ENCODE measurements at places on chromosomes 1 and 21. TPM values are rescaled to one million over a fixed set of nuclear protein-coding genes. Genes with fewer than 3 reads are reported as not detected.

The SV2A gene
- 1.0 TPM for total RNA-seq

The MEX3A gene
- 0.15 TPM for total RNA-seq

The MTARC1 gene
- total RNA-seq = 4.0 TPM

The GBP6 gene
- total RNA-seq = 0.19 TPM

The CD101 gene
- 0.11 TPM for total RNA-seq

The DNAJC28 gene
- total RNA-seq = 3.0 TPM

The HAX1 gene
- total RNA-seq = 168 TPM

The EDARADD gene
- total RNA-seq = 0.63 TPM

- DNase-seq = no peak
Measured at GRCh38 chr1:165861911-165862310, 34.5 kb downstream of the UCK2 start.

GRCh38 chr21:42175110-42175710 is 43.7 kb upstream of the ABCG1 start:
- peak; percentile 18 for DNase-seq

- DNase-seq = no peak
Measured at GRCh38 chr21:26715878-26716506, 129.2 kb downstream of the ADAMTS1 start.

DNA sequence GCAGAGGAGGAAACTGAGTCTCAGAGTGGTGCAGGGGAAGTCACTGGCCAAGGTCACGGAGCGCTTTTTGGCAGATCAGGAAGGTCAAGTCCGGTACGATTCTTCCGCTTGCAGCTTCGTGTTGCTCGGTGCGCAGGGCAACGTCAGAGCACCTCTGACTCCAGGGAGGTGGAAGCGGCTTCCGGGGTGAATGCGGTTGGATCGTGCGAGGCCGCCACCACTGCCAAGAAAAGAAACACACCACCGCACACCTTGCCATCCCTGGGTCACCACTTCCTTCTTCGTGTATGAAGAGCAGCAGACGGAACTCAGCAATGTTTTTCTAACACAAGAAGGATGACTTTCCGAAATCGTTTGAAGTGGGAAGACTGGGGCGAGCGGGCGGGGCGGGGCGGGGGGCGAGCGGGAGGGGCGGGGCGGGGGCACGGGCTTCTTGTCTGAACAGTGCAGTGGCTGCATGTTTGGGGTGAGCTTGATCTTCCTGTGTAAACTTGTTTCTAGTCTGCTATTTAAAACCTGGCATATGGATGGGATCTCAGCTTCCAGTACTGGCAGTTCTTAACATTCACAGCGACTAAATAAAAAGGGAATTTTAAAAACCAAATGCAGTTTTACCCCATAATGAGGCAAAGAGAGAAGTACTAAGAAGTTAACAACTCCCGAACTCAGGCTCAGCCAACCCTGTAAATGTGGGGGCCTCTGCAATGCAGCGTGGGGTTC is 300.0 kb downstream of the RRAGC start:
- no peak for DNase-seq

DNA sequence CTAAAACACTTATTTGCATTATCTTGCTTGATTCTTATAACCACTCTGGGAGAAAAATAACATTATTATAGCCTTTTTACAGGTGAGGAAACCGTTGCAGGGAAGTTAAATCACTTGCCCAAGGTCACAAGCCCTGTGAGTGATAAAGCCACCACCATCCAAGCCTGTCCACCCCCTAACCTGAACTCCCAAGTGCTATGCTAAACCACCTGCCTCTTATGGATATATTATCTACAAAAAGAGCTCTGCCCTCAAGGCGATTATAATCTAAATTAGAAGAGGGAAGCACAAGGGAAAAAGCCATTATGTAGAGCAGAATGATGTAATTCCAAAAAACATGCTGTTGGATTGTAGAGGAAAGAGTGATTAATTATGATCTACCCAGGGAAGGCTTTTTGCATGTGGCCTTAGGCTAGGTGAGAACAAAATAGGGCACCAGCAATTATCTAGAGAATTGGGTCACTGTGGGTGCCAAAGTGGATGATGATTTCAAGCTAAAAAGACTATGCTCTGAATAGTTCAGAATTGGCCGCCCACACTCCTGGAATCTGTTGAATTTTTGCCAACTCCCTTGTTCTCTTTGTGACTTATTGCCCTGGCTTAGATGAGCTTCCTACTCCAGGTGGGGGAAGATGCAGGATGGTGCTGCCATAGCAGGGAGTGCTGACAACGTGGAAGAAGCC is 205.3 kb downstream of the FGGY start:
- DNase-seq = no peak

- DNase-seq = no peak
Measured at GRCh38 chr1:211336775-211337174, 10.1 kb downstream of the TRAF5 start.

DNA sequence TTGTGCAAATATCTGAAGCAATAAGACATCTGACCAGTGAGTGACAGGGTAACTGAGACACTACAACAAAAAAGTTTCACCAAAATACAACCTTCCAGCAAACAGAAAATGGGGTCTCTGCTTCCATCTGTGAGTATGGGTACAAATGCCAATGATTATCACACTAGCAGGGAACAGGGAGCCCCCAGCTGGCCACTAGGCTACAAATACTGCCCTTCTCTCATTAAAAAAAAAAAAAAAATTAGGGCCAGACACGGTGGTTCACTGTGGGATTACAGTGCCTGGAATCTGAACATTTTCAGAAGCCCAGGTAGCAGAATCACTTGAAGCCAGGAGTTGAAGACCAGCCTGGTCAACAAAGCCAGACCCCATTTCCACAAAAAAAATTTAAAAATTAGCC is 48.4 kb upstream of the EDARADD start:
- no peak for DNase-seq

DNA sequence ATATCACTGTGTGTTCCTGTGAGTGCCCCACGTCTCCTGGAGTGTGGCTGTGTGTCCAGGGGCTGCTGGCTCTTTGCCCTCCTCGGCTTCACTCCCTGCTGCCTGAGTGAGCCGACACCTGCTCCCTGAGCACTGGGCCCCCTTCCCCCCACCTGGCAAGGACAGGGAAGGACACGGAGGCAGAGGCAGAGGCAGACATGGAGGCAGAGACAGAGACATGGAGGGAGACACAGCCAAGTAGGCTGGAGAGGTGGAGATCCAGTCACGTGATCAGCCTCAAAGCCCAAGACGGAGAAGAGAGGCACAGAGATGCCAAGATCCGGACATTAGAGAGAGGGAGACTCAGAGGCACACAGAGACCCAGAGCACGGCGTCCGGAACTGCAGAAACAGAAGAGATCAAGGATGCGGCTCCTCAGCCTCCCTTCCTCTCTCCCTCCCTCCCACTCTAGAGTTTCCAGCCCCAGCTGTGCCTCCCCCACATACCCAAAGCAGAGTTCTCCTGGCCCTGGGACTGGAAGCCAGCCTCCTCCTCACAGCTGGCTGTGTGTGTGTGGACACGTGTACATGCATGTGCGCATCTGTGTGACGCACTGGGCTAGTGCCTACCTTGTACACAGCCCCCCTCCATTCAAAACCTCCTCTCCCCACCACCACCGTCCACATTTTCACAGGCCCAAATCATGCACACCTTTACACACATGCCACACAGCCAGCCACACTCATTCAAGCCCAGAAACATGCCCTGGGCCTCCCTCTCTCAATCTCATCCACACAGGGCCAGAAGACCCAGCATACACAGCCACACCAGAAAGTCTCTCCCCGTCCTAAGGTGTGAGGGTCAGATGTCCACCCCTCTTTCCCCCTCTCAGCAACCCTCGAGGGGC is 39.1 kb upstream of the WASF2 start:
- peak; percentile 88 for DNase-seq

GRCh38 chr21:42032968-42033367 is 22.8 kb upstream of the ZBTB21 start:
- no peak for DNase-seq

- DNase-seq = no peak
Measured at GRCh38 chr1:94892604-94893254, 34.2 kb downstream of the CNN3 start.

DNA sequence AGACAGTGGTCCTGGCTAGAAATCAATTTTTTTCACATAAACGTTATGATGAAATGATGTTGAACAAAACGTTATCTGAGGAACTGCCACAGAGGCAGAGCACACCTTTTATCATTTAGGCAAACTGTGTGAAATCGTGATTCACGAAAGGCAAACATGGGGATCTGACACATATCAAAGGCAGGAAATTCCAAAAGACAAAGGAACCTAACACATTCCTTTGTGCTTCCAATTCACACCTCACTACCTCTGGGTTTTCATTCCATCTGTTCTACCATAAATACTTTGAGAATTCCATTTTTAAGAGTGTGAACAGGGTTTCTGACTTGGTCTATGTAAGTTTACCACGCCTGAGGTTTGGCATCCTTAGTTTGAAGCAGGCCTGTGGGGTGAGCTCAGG is 119.5 kb upstream of the KRTAP19-8 start:
- DNase-seq = no peak

DNA sequence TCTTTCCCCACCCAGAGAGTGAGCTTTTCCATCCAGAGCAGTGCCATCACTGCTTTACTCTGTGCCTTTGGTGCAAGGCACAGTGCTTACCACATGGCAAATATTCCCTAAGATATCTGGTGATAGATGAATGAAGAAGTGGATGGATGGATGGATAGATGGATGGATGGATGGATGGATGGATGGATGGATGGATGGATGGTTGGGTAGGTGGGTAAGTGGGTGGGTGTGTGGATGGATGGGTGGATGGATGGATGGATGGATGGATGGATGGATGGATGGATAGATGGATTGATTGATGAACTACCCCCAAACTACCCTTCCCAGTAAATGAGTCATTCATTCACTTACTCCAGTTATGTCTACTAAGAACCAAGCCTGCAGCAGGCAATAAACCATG is 42.9 kb upstream of the SLC44A3 start:
- DNase-seq = no peak

- DNase-seq = no peak
Measured at GRCh38 chr1:151898519-151898991, 10.8 kb downstream of the THEM4 start.

DNA sequence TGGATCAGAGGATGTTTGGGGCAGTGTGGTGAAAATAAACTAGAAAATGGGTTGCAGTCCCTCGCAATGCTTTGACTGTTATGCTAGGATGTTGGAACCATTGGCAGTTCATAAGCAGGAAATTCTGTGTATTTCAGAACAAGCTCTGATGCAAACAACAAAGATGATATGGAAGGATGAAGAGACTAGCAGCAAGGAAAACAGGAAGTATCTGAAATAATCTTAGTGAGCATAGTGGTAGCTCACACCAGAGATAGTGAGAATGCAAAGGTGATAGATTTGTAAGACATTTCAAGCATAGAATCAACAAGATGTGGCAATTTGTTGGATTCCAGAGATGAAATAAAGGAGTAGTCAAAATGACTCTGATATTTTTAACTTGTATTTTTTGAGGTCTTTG is 11.1 kb upstream of the RCC1 start:
- no peak for DNase-seq

DNA sequence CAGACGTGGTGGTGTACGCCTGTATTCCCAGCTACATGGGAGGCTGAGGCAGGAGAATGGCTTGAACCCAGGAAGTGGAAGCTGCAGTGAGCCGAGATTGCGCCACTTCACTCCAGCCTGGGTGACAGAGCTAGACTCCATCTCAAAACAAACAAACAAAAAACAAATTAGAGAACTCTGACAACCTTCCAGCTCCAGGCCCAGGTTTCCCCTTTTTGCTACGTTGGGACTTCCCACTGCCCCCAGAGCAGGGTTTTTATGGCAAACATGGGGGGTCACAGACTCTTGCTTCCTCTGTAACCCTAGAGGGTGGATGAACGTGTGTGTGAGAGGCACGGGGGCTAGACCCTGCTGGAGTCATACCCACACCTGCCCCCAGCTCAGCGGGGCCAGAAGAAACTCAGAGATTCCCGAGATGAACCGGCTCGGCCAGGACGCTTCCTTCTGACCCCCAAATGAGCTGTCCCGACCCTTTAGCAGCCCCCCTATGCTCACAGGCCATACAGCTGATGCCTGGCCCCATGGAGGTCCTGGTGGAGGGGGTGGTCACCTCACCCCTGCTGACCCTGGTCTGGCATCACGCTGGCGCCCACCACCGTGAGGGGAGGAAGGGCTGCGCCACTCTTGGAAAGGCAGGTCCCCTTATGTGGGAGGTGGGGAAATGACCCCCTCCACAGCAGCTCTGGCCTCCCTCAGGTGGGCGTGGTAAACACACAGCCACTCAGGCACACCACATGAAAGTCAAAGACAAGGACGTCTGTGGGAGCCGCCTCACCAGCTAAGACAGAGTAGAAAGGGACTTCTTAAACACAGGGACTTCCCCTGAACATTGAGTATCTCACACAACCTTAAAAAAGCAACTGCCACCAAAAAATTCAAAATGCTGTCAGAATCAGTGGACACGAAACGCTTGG is 7.1 kb downstream of the GPR157 start:
- DNase-seq = no peak

GRCh38 chr1:25106976-25107642 is 125.2 kb downstream of the SYF2 start:
- no peak for DNase-seq

- DNase-seq = no peak
Measured at GRCh38 chr1:27545876-27546275, 55.9 kb upstream of the WASF2 start.

- no peak for DNase-seq
Measured at GRCh38 chr1:29700491-29700890, 464.2 kb downstream of the PTPRU start.

DNA sequence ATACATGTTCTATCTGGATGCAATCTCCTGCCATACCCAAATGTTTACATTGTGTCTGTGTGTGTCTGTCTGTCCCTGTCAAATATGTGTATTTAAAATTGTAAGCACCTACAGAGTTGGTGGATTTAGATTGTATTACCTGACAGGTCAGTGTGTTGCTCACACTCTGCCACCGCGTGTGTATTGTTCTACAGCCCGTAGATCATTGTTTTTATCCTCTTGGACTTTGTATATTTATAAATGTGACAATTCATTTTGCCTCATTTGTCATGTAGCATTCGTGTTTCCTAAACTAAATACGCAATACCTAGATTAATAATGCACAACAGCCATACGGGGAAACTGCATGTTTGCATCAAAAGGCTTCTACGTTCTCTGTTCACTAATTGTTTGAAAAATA is 634 bp downstream of the ALG14 start:
- DNase-seq = no peak

DNA sequence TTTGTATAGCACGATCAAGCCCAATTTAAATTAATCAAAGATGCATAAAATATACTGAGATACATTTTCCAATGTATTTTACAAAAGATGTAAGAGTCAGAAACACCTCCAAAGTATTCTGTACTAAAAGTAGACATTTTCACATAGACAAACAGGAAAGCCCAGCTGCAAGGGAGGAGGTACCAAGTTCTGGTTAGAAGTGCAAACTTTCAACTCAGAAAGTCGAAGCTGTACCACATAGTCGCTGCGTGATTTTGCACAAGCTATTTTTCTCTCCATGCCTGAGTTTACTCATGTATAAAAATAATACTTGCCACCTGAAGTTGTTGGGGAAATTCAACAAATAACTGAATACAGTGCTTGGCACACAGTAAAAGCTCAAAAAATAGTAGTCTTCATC is 5.6 kb upstream of the HNRNPU start:
- DNase-seq = no peak

Measured in right atrium auricular region (tissue), 2 donors.